ENCODE measurements at places on chromosomes 2 and 18.
A peak's percentile ranks its signal among the peaks of the same experiment; 100 is the strongest.

- DNase-seq: peak; percentile 13
Observed at GRCh38 chr2:196836440-196836839, 27.3 kb upstream of the C2orf66 start.

GRCh38 chr2:192159736-192160135 lies 35.0 kb downstream of the TMEFF2 start:
- no peak for DNase-seq

GRCh38 chr2:234412726-234413125 lies 84.2 kb downstream of the ARL4C start:
- no peak for DNase-seq

DNA sequence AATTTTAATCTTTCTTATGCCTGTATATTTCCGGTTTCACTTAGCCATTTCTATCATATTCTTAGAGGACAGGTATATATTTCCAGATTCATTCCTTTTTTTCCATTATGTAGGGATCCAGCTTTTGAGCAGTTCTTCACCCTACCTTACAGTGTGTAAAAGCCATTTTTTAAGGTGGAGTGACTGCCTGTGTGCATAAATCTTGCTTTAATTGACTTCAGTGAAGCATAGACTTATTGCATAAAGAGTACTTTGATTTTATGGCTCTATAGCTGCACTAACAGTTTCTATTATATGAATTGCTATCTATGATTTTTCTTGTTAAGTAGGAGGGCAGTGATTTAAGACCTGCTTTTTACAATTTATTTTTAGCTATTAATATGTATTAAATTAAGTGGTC lies 132.6 kb downstream of the NYAP2 start:
- no peak for DNase-seq

DNA sequence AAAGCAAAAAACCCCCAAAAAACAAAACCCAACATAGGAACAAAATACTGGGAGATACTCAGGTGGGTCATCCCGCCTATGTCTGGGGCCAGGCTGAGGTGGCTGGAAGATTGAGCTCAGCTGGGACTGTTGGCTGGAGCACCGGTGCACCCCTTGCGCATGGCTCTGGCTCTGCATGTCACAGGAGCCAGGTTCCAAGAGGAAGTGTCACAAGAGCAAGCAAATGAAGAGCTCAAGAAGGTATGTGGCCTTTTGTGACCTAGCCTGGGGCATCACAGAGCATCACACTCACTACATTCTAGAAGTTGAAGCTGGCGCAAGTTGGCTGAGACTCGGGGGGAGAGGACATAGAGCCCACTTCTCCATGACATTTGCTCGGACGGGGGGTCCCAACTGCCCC lies 40.6 kb downstream of the PDCL3 start:
- DNase-seq: no peak

GRCh38 chr2:225889452-225889851 lies 489.9 kb downstream of the NYAP2 start:
- peak; percentile 83 for DNase-seq

GRCh38 chr2:120477831-120478481 lies 132.0 kb downstream of the INHBB start:
- no peak for DNase-seq
